Fibroblast of skin of abdomen (primary cell): ENCODE measurements at places on chromosomes 13 and 19.
A peak's percentile ranks its signal among the peaks of the same experiment; 100 is the strongest.

DNA sequence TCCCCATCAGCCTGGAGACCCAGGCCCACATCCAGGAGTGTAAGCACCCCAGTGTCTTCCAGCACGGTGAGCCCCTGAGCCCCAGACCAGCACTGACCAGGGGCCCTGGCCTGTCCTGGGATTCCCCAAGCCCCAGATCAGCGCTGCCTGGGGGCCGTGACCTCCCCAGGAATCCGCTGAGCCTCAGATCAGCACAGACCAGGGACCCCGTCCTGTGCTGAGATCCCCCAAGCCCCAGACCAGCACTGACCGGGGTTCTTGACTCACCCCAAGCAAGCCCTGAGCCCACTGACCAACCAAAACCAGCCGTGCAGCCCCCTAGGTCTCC lies 5.7 kb downstream of the MCOLN1 start:
- DNase-seq: no peak

DNA sequence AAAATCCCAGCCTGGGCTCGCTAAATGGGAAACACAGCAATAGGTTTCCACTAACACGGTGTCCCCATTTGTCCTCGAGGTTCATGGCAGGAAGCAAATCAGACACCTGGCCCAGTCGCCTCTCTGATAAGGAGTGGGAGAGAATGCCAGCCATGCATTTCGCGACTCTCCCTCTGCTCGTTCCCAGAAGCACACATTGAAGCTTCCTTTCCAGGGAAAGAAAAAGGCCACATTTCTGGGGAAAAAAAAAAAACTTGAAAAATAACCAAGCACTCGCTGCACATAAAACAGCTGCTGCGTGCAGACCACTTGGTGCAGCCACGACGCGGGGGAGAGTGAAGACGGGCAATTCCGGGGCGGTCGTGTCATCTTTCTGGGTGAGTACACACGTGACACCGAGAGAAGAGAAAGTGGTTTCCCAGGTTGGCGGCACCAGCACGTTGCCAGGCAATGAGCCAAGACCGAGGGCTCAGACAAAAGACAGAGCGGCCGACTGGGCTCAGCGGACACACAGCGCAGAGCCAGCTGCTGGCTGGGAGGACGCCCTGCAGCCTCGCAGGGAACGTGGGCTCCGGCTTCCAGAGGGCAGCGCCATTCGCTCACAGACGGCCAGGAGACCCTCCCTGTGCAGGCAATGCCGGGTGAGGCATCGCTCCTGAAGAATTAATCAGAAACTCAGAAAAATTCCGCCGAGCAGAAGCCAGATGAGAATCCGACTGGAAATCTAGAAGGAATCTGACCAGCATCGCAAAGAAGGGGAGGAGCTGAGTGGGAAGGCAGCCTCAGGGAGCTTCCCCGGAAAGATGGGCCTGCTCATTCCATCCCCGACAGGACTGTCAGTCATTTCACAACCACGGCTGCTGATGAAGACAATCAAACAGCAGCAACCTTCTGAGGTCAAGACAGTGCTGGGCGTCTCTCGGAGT lies 83.2 kb upstream of the IRS2 start:
- DNase-seq: peak; percentile 80

GRCh38 chr19:45766296-45766868 lies 2.7 kb downstream of the SIX5 start:
- DNase-seq: no peak

DNA sequence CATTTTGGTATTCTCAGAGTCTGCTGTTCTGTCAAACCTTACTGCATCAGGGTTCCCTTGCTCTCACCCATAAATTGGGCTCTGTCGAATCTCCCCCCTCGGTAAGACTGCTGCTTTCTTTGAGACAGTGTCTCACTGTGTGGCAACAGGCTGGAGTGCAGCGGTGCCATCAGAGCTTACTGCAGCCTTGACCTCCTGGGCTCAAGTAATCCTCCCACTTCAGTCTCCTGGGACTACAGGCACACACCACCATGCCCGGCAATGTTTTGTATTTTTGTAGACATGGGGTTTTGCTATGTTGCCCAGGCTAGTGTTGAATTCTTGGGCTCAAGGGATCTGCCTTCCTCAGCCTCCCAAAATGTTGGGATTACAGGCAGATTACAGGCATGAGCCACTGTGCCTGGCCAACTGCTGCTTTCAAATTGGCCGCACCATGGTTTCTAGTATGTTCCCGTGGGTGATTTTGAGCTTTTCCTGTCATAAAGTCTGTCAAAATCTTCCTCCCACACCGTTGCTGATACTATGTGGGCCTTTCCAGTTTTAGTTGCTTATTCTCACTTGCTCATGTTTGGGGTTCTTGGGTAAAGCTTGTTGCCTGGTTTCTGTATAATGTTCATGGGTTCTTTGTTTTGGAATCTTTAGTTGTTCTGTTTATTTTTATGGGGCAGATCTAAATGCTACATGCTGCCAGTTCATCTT lies 10.6 kb downstream of the RFC3 start:
- DNase-seq: no peak

- peak; percentile 37 for DNase-seq
Observed at GRCh38 chr19:4567584-4568071, 8.1 kb upstream of the SEMA6B start.

DNA sequence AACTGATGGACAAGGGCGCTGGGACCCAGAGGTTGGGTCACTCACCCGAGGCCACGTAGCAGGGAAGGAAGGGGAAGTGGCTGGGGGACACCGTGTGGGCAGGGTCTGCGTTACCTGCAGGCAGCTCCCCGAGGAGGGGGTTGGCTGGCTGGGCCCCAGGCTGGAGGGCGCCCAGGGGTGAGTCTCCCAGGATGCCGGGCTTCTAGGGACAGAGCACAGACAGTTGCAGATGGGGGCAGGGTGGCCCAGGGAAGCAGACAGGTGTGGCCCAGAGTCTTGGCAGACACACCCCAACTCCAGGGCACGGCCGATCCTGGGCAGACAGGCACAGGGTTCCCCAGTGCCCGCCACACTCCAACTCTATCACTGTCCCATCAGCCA lies 5.6 kb upstream of the FDX2 start:
- no peak for DNase-seq

- DNase-seq: no peak
Observed at GRCh38 chr13:28653111-28653510, 5.8 kb upstream of the POMP start.

DNA sequence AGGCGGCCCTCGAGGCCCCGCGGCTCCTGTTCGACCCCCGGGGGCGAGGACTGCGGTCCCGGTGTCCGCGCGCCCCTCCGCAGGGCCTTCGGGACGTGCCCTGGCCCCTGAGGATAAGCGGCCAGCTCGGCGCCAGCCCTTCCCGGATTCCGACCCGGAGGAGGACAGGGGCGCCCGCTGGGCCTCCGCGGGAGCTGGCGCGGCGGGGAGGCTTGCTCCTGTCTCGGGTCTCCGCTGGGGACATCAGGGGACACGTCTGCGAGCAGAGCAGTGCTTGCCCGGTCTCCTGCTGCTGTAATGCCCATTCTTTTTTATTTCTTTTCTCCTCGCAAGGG lies 829 bp downstream of the B3GLCT start:
- DNase-seq: peak; percentile 37

DNA sequence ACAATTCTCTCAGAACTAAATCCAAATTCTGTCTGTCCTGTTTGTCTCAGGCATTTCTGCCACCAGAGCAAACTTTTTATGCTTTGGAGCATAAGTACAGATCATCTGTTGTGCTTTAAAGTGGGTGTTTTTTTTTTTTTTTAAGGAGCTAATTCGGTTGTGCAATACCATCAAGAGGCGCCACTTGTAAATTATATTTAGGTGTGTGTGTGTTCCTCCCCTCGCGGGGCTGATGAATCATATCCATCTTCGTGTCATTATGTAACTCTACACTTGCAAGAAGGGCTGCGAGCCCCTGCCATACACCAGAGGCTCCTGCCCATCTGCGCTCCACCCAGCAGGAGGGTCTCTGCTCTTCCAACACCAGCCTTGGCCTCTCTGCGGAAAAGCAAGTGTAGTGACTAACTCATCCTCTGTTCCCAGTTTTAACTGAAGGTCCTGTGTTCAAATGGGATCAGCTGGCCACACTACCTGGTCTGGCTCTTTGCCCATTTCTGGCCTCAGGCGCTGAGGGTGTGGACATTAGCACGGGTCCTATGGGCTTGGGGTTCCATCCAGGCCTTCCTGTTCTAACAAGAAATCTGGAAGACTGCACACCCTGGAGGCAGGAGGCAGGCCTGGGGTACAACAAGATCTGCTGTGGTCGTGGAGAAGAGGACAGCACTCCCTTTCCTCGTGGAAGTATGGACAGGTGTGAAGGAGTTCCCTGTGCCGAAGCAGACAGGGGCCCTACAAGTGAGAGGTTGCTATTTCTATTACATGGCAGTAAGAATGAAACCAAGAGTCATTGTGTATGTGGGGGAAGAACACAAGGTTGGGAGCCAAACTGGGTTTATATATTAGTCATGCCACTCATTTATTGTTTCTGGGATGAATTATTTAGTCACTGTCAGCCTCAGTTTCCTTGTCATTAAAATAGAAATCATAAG lies 96.1 kb upstream of the MBNL2 start:
- DNase-seq: peak; percentile 79

- no peak for DNase-seq
Observed at GRCh38 chr13:52786766-52787165, 47.1 kb upstream of the CNMD start.

- DNase-seq: peak; percentile 37
Observed at GRCh38 chr13:94657167-94657566, 55.2 kb downstream of the SOX21 start.

GRCh38 chr19:7337380-7338194 lies 11.2 kb upstream of the ARHGEF18 start:
- no peak for DNase-seq

GRCh38 chr13:103358255-103358932 lies 292.2 kb upstream of the SLC10A2 start:
- no peak for DNase-seq

DNA sequence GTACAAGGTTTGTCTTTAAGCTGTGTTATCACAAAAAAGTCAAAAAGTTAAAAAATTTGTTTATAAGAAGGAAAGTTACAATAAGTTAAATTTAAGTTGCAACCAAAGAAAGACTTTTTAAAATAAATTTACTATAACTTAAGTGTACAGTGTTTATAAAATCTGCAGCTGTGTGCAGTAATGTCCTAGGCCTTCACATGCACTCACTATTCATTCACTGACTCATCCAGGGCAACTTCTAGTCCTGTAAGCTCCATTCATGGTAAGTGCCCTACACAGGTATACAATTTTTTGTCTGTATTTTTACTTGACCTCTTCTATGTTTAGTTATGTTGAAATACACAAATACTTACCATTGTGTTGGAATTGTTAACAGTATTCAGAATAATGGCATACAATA lies 667.9 kb upstream of the SLITRK5 start:
- no peak for DNase-seq

GRCh38 chr19:14577885-14578427 lies 4.9 kb upstream of the CLEC17A start:
- DNase-seq: no peak

GRCh38 chr19:17866312-17866963 lies 5.3 kb upstream of the SLC5A5 start:
- DNase-seq: no peak

DNA sequence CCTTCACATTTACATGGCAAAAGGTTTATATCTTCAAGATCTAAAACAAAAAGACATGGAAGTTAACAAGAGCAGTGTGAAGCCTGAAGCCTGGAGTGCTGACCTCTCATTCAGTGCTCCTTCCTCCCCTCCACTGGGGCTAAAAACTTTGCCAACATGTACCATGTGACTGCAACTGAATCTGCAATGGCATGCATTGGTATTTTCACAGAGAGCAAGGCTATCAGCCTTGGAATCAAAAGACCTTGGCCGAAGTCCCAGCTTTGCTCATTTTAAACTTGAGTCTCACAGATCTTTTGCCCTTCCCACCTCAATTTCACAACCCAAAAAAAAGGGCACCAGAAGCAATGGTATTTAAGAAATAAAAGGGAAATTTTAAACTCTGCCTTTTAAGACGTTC lies 325.1 kb downstream of the DCT start:
- peak; percentile 24 for DNase-seq

DNA sequence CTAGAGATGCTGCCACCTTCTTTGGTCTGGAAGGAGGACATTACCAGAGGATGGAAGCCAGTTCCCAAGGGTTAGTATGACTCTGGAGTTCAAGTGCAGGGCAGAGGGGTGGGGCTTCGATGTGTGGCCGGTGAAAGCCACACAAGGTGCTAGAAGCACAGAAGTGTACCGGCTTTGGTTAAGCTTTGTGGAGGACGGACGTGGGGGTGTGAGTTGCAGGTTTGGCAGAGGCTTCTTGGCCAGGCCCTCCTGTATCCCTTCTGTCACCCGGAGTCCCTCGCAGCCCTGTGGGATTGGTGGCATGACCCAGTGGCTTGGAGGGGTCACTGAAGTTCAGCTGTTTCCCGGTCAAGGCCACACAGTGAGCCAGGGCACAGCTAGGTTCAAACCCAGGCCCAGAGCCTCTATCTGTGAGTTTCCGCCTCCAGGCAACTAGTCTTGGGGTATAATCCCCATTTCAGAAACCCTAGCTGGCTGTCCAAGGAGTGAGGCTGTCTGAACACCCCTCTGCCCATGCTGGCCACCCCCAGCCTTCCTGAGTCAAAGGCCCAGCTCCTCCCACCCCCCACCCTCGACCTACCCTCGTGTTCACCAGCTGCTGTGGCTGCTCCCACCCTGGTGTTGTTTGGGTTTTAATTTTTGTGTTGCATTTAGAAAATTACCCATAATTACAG lies 4.6 kb upstream of the SSBP4 start:
- no peak for DNase-seq

GRCh38 chr19:46076951-46077814 lies 36.4 kb upstream of the IGFL4 start:
- peak; percentile 83 for DNase-seq

GRCh38 chr13:40472427-40473220 lies 193.8 kb downstream of the FOXO1 start:
- DNase-seq: no peak

GRCh38 chr19:18637673-18638630 lies 1.1 kb downstream of the KLHL26 start:
- no peak for DNase-seq

DNA sequence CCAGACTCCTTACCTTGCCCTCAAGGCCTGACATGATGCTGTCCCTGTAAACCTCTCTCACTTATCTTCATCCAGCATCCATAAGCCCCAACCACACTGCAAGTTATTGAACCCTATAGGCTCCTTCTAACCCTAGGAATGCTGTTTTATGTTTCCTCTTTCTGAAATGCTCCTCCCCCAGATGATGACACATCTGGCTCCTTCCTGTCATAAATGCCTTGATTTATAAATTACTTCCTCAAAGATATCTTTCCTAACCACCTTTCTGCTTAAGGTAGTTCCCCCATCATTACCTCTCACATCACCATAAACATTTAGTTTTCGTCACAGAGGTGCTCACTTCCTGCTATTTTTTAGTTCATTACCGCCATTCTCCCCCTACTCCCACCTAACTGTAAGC lies 12.3 kb downstream of the RUBCNL start:
- DNase-seq: no peak

GRCh38 chr19:50607874-50608785 lies 31.6 kb downstream of the SYT3 start:
- DNase-seq: peak; percentile 70

GRCh38 chr13:21730186-21730880 lies 59.5 kb downstream of the FGF9 start:
- no peak for DNase-seq

- DNase-seq: peak; percentile 64
Observed at GRCh38 chr19:45677351-45678230, 9.6 kb downstream of the GIPR start.

- no peak for DNase-seq
Observed at GRCh38 chr19:49588365-49589122, 2.4 kb upstream of the PRR12 start.
